ENCODE measurements at places on chromosomes 16 and 17. TPM values are rescaled to one million over a fixed set of nuclear protein-coding genes. Genes with fewer than 3 reads are reported as not detected.

DNA sequence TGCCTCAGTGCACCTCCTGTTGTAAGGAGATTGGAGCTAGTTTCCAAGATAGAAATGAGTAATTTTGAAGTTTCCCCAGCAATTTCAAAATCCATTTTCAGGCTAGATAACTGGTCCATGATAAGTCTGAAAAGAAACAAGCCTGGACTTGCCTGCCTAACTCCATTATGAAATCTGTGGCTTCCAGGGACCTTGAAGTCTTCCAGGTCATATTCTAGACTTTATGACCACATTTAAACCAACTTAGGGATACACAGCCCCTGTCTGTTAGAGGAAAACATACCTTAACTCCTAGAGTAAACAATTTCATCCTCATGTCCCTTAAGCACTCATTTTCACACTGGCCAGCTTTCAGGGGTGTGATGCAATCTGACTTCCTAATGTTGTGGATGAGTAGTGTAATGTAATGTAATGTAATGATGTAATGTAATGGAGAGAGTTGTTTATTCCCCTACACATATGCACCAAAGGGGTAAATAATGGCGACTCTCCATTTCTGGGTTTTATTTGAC, 96.7 kb upstream of the FAM20A start:
- no peak for DNase-seq

DNA sequence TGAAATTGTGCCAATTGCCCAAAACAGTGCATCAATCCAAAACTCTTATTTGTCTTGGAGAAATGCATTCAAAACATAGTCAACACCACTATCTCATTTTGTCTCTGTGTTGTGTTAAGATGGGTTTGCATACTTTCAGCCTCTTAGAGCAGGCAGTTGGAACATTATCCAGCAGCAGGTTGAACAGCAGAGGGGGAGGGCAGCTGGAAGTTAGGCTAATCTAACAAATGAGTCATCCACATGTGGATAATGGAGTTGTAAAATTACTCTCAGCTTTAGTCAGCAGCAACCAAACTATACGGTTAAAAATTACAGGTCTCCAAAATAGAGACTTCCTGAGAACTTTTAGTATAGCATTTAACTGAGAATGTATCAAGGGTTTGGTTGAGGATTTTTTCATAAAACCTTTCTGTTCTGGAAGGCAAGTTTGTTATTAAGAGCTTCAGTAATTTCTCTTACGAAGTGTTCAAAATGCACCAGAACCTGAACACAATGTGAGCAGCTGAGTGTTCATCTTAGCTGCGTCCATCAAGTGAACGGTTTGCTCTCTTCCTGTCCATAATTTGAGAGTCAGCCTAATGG, 46.3 kb downstream of the PRKCA start:
- no peak for DNase-seq

GRCh38 chr16:14187517-14188338, 116.6 kb downstream of the MRTFB start:
- DNase-seq = no peak

The LITAFD gene
- total RNA-seq = not detected

- DNase-seq = no peak
Observed at GRCh38 chr17:72053449-72053848, 67.4 kb upstream of the SOX9 start.

- DNase-seq = no peak
Observed at GRCh38 chr17:43868226-43868994, 21.4 kb downstream of the CD300LG start.

GRCh38 chr17:307741-308507, 44.7 kb downstream of the RPH3AL start:
- DNase-seq = peak; percentile 52

- DNase-seq = no peak
Observed at GRCh38 chr17:61683466-61683865, 92.4 kb upstream of the NACA2 start.

- DNase-seq = no peak
Observed at GRCh38 chr17:30716461-30717290, 107.8 kb downstream of the CRLF3 start.

DNA sequence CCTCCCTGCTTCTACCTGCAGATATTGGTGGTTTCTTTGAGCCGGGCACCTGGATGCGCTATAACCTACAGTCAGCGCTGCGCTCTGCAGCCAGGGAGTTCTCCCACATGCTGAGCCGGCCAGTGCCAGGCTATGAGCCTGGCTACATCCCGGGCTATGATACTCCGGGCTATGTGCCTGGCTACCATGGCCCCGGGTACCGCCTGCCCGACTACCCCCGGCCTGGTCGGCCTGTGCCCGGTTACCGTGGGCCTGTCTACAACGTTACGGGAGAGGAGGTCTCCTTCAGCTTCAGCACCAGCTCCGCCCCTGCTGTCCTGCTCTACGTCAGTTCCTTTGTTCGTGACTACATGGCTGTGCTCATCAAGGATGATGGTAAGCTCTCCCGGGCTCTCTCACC, 13.2 kb downstream of the CNTNAP1 start:
- peak; percentile 73 for DNase-seq

- no peak for DNase-seq
Observed at GRCh38 chr17:46191322-46192188, 1.7 kb downstream of the KANSL1 start.
